Left lung (tissue), 14 donors: ENCODE measurements at places on chromosomes 2 and 18.

DNA sequence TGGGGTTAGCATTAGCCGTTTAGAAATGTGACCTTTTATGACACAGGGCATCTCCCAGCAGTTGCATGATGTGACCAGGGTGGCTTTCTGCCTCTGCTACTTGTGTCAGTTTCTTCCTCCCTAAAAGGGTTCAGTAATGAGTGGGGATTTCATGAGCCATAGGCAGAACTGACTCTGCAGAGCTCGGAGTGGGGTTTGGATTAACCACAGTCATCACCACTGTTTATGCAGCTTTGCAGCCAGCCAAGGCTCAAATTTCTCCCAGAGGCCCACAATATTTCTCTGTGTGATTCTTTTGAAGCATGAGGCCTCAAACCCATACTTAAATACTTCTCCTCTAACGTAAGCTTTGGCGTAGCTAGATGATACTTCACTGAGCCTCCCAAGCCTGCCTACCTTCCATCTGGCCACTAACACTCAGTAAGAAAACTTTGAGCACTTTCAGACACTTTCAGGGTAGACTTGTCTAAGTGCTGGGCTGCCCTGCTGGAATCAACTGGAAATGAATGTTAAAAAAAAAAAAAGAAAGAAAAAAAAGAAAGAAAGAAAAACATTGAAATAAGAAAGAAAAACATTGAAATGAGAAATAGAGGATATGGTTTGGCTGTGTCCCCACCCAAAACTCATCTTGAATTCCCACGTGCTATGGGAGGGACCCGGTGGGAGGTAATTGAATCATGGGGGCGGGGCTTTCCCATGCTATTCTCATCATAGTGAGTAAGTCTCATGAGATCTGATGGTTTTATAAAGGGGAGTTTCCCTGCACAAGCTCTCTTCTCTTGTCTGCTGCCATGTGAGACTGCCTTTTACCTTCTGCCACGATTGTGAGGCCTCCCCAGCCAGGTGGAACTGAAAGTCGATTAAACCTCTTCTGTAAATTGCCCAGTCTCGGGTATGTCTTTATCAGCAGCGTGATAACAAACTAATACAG lies 11.5 kb upstream of the LAPTM4A start:
- no peak for DNase-seq

- no peak for DNase-seq
Observed at GRCh38 chr2:69345434-69345833, 41.6 kb downstream of the GFPT1 start.

DNA sequence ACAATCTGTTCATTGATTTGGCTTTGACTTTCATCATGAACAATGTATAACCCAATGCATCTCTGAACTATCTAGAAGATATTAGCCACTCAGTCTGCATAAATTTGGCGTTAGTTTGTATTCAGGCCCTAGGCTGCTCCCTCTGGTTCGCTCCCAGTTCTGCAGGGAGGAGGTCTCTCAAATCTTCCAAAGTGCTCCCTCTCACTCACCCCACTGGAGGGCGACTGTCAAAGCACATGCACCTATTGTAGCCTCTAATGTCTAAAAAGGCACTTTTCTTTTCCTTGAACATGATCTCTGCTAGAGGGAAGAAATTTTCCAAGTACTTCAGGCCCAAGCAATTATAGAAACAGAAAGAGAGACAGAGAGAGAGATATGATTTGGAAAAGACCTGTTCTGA lies 291.5 kb downstream of the TDRD15 start:
- no peak for DNase-seq

DNA sequence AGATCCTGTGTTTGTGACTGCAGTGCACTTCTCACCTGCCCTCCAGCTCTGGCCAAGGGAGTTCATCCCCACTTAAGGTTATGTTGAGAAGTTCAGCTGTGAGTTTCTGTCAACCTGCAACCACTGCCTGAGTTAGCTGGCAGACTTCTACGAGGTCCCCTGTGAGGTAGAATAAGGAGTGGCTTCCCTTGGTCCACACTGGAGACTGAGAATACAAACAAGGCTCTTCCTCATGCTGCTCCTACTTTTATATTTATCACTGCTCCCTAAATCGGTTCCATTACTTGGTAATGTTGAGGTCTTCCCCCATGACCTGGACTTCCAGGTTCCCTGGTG lies 353.2 kb upstream of the CWC22 start:
- DNase-seq, result no peak
